GM23338 (cell line): ENCODE measurements at places on chromosomes 12 and 14. TPM values are rescaled to one million over a fixed set of nuclear protein-coding genes. Genes with fewer than 3 reads are reported as not detected.
A peak's percentile ranks its signal among the peaks of the same experiment; 100 is the strongest.

DNA sequence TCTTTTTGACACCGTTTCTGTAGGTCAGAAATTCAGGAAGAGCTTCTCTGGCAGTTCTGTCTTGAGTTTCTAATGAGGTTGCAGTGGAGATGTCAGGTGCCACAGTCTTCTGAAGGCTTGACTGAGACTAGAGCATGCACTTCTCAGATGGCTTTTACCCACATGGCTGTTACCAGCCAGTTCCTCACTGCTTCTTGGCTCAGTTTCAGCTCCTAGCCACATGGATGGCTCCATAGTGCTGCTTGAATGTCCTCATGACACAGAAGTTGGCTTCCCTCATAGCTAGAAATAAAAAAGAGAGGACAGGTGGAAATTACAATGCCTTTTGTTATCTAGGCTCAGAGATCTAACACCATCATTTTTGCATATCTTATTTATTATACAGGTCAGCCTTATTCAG, 38.1 kb upstream of the SLC2A13 start:
- no peaks in the 10 kb centered on the region for H3K27me3 ChIP-seq
- no peaks in the 10 kb centered on the region for H3K4me1 ChIP-seq
- no peak overlapping the region for H3K27ac ChIP-seq
- H3K36me3 ChIP-seq: no peaks in the 10 kb centered on the region
- DNase-seq: no peak
- H3K4me3 ChIP-seq: no peak overlapping the region

DNA sequence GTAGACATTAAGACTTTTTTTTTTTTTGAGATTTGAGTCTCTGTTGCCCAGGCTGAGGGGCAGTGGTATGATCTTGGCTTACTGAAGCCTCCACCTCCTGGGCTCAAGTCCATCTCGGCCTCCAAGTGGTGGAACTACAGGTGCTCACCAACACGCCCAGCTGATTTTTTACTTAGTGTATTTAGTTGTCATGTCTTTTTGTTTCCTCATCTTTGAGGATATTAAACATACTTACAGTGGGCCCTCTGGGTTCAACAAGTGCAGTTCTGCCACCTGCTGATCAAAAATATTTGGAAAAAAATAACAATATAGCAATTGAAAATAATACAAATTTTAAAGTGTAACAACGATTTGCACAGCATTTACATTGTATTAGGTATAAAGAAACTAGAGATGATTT, 4.4 kb upstream of the B4GALNT1 start:
- no peak overlapping the region for H3K27ac ChIP-seq
- peaks cover 40% of the 10 kb centered on the region for H3K27me3 ChIP-seq
- H3K4me3 ChIP-seq: no peak overlapping the region
- DNase-seq: no peak

- H3K4me1 ChIP-seq: no peaks in the 10 kb centered on the region
- H3K4me3 ChIP-seq: no peak overlapping the region
- no peak overlapping the region for H3K27ac ChIP-seq
- no peaks in the 10 kb centered on the region for H3K27me3 ChIP-seq
Measured at GRCh38 chr14:94474581-94475031, 1.4 kb downstream of the SERPINA9 start.

DNA sequence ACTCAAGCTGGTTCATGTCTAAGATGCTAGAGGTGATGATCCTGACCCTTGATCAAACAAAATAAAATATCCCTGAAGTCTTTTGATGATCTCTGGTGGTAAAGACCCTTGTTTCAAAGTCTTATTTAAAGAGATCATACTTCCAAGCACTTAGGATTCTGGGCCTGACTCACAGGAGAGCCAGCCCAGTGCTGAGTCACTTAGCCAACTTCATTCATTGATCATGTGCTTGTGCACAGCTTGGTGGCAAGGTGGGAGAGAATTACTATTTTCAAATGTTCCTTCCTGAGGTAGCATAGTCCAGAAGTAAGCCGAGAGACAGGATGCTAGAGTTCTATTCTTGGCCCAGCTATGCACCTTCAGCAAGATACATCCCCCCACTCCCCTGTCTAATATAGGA, 40.6 kb downstream of the SCN8A start:
- DNase-seq: no peak
- H3K27me3 ChIP-seq: no peaks in the 10 kb centered on the region
- H3K27ac ChIP-seq: no peak overlapping the region
- peaks cover 28% of the 10 kb centered on the region; the same call in 1 of the 2 replicates for H3K4me1 ChIP-seq
- no peaks in the 10 kb centered on the region for H3K36me3 ChIP-seq

DNA sequence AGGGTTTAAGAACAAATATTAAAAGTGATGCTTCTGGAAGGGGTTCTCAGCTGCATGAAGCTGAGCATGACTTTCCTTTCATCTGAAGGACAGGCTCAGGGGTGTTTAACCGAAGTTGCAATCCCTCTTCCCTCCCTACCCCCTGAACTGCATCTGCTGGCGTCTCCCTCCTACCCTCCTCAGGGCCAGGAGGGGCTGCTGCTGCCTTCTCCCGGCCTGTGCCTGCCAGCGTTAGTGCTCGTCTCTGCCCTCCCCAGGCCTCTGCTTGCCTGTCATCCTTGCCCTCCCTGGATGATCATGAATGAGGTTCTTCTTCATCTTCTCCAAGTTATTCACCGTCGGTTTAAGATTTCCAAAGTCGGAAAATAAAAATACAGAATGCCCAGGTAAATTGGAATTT, 12.2 kb downstream of the SMOC1 start:
- H3K27me3 ChIP-seq: no peaks in the 10 kb centered on the region
- peaks cover 4% of the 10 kb centered on the region; the same call in 1 of the 2 replicates for H3K4me1 ChIP-seq
- H3K4me3 ChIP-seq: no peak overlapping the region

GRCh38 chr14:32933629-32934072, 5.0 kb upstream of the NPAS3 start:
- H3K27me3 ChIP-seq: peaks cover 87% of the 10 kb centered on the region
- H3K4me1 ChIP-seq: peaks cover 38% of the 10 kb centered on the region
- no peak overlapping the region for H3K27ac ChIP-seq

DNA sequence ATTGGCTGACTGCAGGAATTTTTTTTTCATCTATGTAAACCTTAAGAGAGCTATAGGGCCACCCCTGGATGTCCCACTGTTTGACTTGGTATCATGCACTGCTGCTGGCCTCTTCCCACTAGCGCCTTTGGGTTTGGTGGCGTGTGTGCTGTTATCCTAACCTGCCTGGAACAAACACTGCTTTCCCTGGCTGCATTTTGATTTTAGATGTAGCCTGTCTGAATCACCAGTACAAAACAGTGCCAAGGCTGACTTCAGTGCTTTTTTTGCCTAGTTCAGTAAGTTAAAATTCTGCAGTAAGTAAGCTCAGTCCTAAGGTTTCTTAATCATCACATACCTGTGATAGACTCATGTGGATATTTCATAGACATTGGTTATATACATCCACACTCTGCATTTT, 99.2 kb downstream of the EML1 start:
- no peak for DNase-seq
- H3K4me3 ChIP-seq: no peak overlapping the region
- H3K36me3 ChIP-seq: no peaks in the 10 kb centered on the region
- H3K4me1 ChIP-seq: peaks cover 42% of the 10 kb centered on the region
- H3K27ac ChIP-seq: no peak overlapping the region
- H3K27me3 ChIP-seq: no peaks in the 10 kb centered on the region

DNA sequence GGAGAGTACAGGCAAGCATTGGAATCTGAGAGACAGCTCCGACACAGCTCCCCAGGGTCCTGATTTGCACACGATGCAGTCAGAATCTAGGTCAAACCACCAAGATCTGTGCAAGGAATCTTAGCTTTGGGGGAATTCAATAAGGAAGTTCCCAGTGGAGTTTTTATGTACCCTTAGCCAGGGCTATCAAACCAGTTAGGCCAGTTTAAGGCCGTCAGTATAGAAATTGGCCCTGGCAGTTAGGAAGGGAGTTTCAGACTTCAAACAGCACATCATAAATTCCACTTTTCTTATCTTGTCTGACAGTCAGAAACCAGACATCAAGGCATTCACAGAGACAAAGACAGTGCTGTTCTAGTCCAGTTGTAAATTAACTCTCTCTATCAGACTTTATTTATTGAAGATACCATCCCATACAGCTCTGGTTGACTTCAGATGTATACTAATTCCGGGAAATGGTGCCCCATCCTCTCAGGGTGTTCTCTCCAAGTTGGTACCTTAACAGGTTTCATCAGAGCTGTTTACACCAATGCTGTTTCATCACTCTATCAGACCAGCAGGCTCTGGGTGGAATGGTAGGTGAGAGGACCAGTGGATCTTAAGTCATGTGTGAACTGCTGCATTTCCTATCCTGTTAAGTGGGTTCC, 157.5 kb upstream of the ATF7IP start:
- peak; percentile 50 for DNase-seq
- no peaks in the 10 kb centered on the region for H3K36me3 ChIP-seq
- no peak overlapping the region for H3K27ac ChIP-seq
- no peak overlapping the region for H3K4me3 ChIP-seq
- no peaks in the 10 kb centered on the region for H3K27me3 ChIP-seq
- peaks cover 19% of the 10 kb centered on the region for H3K4me1 ChIP-seq

- DNase-seq: peak; percentile 70
- H3K4me3 ChIP-seq: no peak overlapping the region
- H3K27ac ChIP-seq: no peak overlapping the region
- no peaks in the 10 kb centered on the region for H3K27me3 ChIP-seq
- H3K4me1 ChIP-seq: peaks cover 6% of the 10 kb centered on the region
- no peaks in the 10 kb centered on the region for H3K36me3 ChIP-seq
Measured at GRCh38 chr14:54893151-54893760, 9.4 kb downstream of the GCH1 start.

- H3K27ac ChIP-seq: no peak overlapping the region
- DNase-seq: no peak
- no peaks in the 10 kb centered on the region for H3K4me1 ChIP-seq
- no peaks in the 10 kb centered on the region for H3K36me3 ChIP-seq
- H3K4me3 ChIP-seq: no peak overlapping the region
Measured at GRCh38 chr12:126469211-126469610, 1404.0 kb downstream of the AACS start.

DNA sequence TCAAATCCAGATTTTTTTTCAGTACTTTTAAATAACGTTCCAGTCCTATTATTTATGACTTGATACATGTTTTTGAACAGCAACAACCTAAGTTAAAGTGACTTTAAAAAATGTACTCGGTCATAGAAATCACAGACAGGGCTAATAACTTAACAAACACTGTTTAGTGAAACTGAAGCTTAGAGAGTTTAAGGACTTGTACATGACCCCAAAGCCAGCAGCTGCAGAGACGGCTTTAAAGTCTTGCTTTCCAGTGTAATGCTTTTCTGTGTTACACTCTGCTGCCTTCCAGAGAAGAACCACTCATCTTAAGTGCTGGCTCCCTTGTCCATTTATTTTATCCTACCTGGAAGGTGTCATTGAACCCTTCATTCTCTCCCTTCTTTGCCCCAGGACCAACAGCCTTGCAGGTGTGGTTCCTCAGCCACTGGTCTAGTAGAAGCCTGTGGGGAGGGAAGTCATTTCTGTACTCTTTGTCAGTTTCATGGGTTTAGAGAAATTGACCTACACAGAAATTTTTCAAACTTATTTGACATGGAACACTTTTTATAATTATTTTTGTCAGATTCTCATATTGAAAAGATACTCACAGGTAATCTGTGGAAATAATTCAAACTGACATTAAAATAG, 60.9 kb downstream of the NAV3 start:
- H3K4me3 ChIP-seq: no peak overlapping the region
- H3K4me1 ChIP-seq: peaks cover 24% of the 10 kb centered on the region
- no peaks in the 10 kb centered on the region for H3K36me3 ChIP-seq
- DNase-seq: no peak
- H3K27ac ChIP-seq: no peak overlapping the region

DNA sequence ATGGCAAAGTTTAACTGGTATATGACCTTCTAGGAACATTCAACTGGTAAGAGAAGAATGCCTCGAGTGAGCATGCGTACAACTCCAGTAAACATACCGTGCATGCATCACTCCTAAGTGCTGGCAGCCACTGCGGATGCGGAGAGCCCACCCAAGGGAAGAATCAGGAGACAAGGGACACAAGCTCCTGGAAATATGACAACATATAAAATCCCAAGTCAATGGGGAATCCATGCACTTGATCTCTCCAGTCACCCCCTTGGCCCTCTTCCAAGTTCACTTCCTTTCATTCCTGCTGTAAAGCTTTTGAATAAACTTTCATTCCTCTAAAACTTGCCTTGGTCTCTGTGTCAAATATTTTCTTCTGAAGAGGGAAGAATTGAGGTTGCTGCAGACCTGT, 168.7 kb upstream of the TMCC3 start:
- H3K4me3 ChIP-seq: no peak overlapping the region
- H3K36me3 ChIP-seq: no peaks in the 10 kb centered on the region; the same call in 1 of the 2 replicates
- H3K27ac ChIP-seq: no peak overlapping the region
- no peak for DNase-seq

GRCh38 chr12:7107636-7108002, 1.4 kb downstream of the C1RL start:
- peak overlapping the region; percentile 80; the same call in 1 of the 2 replicates for H3K27ac ChIP-seq
- H3K4me3 ChIP-seq: peak overlapping the region; percentile 81
- H3K4me1 ChIP-seq: peaks cover 12% of the 10 kb centered on the region
- DNase-seq: no peak

DNA sequence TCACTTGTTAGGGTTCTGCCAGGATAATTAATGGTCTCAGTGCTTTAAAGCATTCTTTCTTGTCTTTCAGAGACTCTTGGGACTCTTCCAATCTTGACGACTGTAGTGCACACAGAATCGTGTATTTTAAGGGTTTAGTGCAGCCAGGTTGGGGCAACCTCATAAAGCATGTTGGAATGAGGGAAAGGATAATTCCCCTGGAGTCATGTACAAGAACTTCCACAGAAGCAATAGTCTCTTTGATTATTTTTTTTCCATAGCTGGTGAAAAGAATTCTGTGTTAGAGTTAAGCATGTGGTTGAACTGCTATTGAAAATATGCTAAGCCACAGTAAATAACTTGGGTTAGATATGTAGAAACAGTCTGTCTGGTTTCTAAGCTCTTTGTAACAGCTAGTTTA, 246.8 kb upstream of the DAAM1 start:
- H3K27ac ChIP-seq: no peak overlapping the region
- no peaks in the 10 kb centered on the region for H3K27me3 ChIP-seq
- peaks cover under 1% of the 10 kb centered on the region; the same call in 1 of the 2 replicates for H3K4me1 ChIP-seq
- H3K4me3 ChIP-seq: no peak overlapping the region

- H3K4me3 ChIP-seq: no peak overlapping the region
- no peak overlapping the region for H3K27ac ChIP-seq
- H3K36me3 ChIP-seq: no peaks in the 10 kb centered on the region
- DNase-seq: peak; percentile 39
Measured at GRCh38 chr12:54974279-54974678, 10.3 kb downstream of the TESPA1 start.

GRCh38 chr12:109951136-109951535, 45.0 kb downstream of the GIT2 start:
- peaks cover 9% of the 10 kb centered on the region; the same call in 1 of the 2 replicates for H3K36me3 ChIP-seq
- peaks cover 10% of the 10 kb centered on the region; the same call in 1 of the 2 replicates for H3K4me1 ChIP-seq
- H3K27ac ChIP-seq: no peak overlapping the region
- DNase-seq: no peak
- H3K27me3 ChIP-seq: no peaks in the 10 kb centered on the region

Gene FSCB
- 0.07 and 0.12 TPM in 2 replicates for total RNA-seq

Gene LBHD2
- total RNA-seq: not detected in 2 replicates

Gene CCDC197
- not detected in 2 replicates for total RNA-seq

Gene RAB3IP
- total RNA-seq: 30.8 and 48.6 TPM in 2 replicates

Gene TNFRSF1A
- 36.7 and 43.4 TPM in 2 replicates for total RNA-seq

Gene VWF
- total RNA-seq: 0.31 and 0.56 TPM in 2 replicates

Gene EXOC3L4
- not detected in 2 replicates for total RNA-seq

Gene GALNT9
- 2.5 TPM in 2 replicates for total RNA-seq

Gene RNASE3
- total RNA-seq: not detected in 2 replicates

Gene LRRIQ1
- total RNA-seq: 0.47 and 1.4 TPM in 2 replicates

Gene KLHL33
- total RNA-seq: 0.12 and 0.35 TPM in 2 replicates

Gene OR5AU1
- not detected in 2 replicates for total RNA-seq

Gene HOXC12
- total RNA-seq: not detected in 2 replicates

Gene MIPOL1
- 21.7 and 24.8 TPM in 2 replicates for total RNA-seq

Gene KRT71
- total RNA-seq: not detected in 2 replicates

Gene PAPLN
- total RNA-seq: 11.3 and 13.2 TPM in 2 replicates

Gene IFNG
- total RNA-seq: not detected in 2 replicates

Gene SYCP3
- total RNA-seq: 0.07 TPM in 1 of 2 replicates, not detected in the other

Gene TDG
- total RNA-seq: 57.0 and 58.3 TPM in 2 replicates
